ENCODE measurements at places on chromosomes 12 and 14.

DNA sequence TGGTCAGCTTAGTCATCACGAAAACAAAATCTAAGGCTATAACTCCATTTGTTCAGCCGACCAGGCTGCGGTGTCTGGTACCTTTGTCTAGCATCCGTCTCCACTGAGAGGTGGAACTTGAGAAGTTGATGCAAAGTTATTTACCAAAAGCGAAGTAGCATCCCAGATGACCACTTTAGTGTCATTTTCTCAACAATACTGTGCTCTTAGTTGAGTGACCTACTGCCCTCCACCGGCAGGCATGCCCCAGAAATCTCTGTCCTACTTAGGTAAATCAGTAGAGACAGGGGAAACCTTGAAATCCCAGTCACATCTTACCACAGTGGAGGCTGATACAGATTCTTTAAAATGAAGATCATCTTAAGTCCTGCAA is 1.3 kb upstream of the ST8SIA1 start:
- no peak for DNase-seq

GRCh38 chr14:69619012-69619411 is 7.6 kb downstream of the SUSD6 start:
- no peak for DNase-seq

- DNase-seq, result no peak
Observed at GRCh38 chr14:68810173-68811153, 17.6 kb upstream of the ZFP36L1 start.

DNA sequence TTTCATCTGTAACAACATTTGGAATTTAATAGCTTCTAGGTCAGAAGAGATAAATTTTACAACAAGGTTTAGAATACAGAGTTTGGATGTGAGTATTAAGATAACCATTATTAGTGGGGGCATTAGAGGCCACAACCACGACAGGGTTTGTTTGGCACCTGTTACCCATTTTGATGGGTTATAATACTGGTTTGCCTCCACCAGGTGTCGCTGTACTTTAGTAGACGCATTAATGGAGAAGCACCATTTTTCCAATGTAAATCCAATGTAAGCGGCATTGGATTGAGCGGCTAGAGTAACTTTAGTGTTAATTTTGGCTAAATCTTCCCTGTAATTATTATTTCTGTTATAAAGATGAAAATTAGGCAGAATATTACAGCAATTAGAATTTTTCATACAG is 136.2 kb downstream of the SLCO1B3 start:
- DNase-seq, result peak; percentile 3

GRCh38 chr14:69460093-69460701 is 24.3 kb upstream of the PLEKHD1 start:
- DNase-seq, result peak; percentile 57

DNA sequence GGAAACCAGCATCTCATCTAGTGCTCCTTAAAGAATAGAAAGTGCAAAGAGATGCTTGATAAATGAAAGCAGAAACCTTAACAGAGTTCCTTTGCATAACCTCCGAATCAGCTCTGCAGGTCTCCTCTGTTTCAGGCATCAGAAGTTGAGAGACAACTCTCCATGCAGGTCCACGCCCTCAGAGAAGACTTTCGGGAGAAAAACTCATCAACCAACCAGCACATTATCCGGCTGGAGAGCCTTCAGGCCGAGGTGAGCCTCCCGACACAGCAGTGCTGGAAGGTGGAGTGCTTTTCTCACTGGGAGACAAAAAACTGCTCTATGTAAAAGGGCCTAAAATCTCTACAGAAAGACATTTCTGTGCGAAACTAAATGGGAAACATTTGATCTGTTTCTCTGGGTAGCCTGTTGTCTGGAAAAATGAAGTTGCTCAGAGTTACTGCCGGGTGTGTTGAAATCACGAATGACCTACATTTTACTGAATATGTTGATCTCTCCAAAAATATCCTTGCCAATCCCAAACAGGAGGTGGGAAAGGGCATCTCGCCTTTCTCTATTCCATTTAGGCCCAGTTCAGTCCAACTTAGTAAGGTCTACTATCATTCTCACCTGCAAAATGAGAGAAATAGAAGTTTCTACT is 54.9 kb downstream of the RAB35 start:
- no peak for DNase-seq

DNA sequence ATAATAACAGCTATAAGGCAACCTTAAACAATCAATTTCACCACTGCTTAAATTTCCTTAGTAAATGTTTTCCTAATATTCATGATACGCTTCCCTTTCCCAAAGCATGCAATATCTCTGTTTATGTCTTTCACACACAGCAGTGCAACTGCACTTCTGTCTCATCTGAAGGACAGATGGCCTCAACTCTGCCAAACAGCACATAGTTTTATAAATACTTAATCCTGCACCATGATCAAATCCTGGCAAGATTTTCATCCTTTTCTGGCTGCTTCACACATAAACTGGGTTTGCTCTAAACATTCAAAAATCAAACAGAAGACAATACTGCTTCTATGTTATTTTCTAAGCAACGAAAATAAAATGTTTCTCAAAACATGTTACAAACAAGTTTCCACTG is 266.3 kb downstream of the ITPR2 start:
- no peak for DNase-seq

GRCh38 chr12:58148405-58148804 is 207.0 kb downstream of the ATP23 start:
- DNase-seq, result no peak

- no peak for DNase-seq
Observed at GRCh38 chr12:126554625-126555024, 1489.4 kb downstream of the AACS start.

DNA sequence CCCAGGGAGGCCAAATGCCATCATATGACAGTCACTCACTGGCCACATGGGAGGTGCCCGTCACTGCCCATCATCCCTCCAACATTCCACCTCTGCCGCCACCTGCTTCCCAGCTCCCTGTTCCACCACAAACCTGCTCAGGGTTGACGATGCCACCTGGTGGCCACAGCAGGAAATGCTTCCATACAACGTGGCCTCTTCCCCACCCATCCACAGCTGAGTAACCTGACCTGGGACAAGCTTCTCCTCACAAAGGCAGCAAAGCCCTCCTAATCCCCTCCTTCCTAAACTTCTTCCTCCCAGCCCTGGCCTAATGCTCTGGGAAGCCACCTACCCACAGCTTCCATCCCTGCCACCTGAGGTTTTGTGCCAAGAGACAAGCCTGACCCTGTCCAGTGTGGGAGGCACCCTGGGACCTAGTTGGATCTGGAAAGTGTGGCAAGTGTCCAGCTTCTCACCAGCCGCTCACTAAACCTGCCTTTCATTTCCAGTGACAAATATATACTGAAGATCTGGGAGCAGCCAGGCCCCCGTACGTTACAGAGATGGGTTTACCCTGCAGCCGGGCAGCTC is 4.3 kb downstream of the DEGS2 start:
- no peak for DNase-seq

DNA sequence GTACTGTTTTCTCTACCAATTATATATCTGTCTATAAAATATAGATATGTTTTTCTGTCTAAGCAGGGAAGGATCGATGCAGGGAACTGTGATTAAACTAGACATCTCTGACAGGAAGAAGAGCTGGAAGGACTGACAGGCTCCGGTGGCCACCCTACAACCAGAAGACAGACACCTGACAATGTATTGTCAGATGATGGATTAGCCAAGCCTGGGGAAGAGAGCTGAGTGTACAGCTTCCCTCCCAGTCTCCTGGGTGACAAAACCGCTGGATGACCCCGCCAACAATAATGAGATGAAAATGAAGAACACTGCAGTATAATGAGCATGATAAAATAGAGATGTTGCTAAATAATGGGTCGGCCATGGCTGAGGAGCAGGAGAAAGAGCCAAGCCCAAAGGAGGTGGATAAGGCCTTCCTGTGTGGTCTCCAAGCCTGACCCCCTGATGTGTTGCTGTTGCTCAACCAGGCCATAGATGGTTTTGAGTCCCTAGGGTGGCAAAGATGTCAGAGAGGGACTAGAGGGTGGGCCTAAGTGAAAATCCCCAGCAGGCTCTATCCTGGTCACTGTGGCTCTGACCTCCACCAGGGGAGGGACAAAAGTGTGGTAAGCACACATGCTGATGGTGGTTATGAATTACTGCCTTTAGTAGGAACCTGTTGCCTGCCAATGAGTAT is 28.2 kb downstream of the DHRS2 start:
- DNase-seq, result no peak

- no peak for DNase-seq
Observed at GRCh38 chr12:101407049-101407435, 530 bp downstream of the ARL1 start.

DNA sequence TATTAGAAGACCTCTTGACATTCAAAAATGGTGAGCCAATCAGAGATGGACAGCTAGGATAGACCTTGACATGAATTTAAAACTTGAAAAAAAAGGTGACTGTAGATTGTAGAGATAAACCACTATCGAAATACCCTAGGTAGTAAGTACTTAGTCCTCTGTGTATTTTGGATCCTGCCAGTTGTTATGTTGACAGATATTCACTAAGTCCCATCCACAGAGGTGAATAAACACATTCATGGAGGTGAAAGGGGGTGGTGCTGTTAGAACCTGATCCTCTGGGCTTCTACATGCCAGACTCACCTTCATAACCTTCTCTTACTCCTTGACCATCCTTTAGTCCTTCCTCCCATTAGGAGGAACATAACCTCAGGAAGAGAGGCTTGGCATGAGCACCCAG is 72.3 kb downstream of the OTX2 start:
- no peak for DNase-seq

- no peak for DNase-seq
Observed at GRCh38 chr14:101022916-101023435, 119.5 kb upstream of the RTL1 start.

DNA sequence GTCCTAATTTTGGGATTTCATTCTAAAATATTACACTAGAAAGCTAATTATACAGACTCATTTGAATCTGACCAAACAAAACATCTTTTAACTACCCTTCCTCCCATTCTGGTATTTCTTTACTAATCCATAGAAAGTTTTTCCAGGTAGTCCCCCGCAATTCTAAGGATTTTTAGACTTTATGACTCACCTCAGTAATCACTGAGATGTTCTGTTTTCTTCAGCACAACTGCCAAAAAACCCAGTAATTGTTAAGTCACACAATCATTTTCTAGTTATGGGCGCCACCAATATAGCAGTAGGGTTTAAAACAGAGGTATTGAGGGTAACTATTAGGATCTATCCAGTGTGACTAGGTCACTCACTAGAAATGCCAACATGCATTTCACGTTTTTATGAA is 1.6 kb upstream of the ARID4A start:
- no peak for DNase-seq

GRCh38 chr12:110458756-110459155 is 8.6 kb upstream of the ARPC3 start:
- no peak for DNase-seq

DNA sequence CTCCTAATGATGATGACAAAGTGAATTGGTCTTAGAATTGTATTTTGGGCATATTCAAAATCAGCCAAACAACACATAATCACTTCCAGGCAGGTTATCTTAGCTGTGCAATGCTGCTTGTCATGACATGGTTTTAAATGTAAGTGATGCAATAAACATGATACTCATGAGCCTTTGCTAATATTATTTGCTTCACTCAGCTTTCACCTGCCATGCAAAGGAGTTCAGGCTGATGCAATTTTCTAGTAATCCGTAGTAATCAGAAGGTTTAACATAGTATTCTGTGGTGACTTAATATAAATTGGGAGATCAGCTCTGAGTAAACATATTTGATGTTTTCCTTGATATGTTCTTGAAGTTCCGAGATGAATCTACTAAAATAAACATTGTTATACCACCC is 29.1 kb downstream of the TMEM260 start:
- DNase-seq, result no peak

GRCh38 chr14:25011095-25011494 is 38.9 kb downstream of the STXBP6 start:
- no peak for DNase-seq

- no peak for DNase-seq
Observed at GRCh38 chr12:59268295-59268809, 327.5 kb upstream of the SLC16A7 start.

GRCh38 chr14:91841065-91841464 is 26.3 kb downstream of the TC2N start:
- no peak for DNase-seq

DNA sequence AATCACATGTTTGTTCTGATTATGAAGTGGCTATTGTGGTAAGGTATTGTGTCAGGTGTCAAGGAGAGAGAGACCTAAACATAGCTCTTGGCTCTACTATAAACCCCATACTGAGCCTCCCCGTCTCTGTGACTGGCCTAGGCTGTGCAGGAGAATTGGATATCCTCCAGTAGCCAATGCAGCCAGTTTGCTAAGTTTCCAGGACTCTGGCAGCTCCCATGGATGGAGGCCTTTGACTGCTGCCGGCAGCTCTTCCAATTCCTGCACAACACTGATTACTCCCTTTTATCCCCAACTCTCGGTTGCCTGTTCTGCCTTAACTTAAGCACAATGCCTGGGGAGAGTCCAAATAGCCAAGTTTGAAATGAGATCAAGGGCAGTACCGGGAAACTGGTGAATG is 59.3 kb downstream of the ABCC9 start:
- DNase-seq, result no peak

- DNase-seq, result no peak
Observed at GRCh38 chr14:81093651-81094050, 127.1 kb downstream of the GTF2A1 start.

GRCh38 chr14:61587081-61587713 is 108.1 kb upstream of the HIF1A start:
- DNase-seq, result no peak

DNA sequence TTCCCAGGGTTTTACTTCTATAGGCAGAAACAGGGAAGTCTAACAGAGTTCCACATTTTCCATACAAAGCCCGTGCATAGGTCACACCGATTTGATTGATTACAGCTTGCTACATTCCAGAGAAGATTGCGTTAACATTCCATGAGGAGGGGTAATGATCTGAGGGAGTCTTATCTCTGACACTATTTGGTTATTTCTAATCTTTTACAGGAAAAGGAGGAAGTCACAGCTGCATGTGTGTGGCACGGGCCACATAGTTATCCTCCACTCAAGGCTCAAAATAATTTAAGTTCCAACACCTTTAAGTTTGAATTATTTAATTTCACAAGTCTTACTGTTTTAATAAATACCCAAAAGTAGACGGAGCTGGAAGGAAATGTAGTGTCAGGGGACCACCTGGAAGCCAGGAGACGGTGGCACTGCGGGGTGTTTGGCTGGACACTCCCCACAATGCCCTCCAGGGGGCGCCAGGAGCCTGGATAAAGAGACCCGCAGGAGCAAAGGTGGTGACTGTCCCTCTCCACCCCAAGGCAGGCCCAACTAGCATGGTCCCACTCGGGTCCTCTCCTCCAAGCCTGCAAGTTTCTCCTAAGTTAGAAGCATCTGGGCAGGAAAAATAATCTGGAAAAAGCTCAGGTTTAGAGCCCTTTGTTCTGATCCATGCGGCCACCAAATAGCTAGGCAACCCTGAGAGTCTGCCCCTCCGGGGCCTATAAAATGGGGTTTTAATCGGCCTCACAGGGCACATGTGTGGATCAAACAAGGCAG is 20.2 kb downstream of the KRT8 start:
- DNase-seq, result peak; percentile 87

All from CD4-positive, alpha-beta T cell treated with Interleukin-17A for 4 hours (primary cell).